ENCODE measurements at places on chromosomes 12 and 14.

DNA sequence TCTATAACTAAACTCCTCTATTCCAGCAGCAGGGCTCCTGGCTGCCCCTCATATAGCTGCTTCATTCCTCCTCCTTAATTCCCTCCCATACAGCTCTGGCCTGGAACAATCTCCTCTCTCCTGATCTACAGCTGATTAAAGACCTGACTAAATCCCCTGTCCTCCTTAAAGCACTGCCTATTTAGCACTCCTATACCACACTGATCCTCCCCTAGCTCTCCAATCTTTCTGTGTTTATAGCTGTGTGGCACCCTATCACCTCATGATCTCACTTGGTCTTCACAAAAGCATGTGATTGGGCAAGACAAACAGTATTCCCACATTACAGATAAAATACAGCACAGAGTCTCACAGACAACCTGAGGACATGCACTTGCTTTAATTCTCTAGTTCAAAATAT, 17.4 kb downstream of the FMNL3 start:
- DNase-seq, result peak; percentile 17

DNA sequence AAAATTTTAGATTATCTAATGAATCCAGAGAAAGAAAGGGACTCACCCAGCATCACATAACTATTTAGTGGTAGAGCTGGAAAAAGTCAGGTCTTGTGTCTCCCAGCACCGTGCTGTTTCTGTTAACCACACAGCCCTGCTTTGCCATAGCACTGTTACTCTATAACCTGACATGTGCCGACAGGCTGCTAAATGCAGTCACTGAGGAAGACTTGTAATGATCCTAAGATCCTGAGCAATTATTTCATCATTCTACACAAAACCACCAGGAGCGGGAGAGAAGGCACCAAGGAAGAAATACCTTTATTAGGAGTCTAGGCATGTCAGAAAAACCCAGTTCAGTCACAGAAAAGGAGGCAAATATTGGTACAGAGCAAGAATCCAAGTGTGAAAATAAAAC, 3.1 kb upstream of the NOXRED1 start:
- DNase-seq, result no peak

- no peak for DNase-seq
Observed at GRCh38 chr12:27502021-27502435, 22.0 kb upstream of the PPFIBP1 start.

DNA sequence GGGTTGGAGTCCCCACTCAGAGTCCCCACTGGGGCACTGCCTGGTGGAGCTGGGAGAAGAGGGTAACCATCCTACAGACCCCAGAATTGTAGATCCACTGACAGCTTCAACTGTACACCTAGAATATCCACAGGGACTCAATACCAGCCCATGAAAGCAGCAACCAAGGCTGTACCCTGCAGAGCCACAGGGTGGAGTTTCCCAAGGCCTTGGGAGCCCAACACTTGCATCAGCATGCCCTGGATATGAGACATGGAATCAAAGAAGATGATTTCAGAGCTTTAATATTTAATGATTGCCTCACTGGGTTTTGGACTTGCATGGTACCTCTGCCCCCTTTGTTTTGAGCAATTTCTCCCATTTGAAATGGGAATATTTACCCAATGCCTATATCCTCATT, 80.4 kb downstream of the RASSF9 start:
- DNase-seq, result no peak

- DNase-seq, result no peak
Observed at GRCh38 chr12:20383612-20384011, 15.3 kb downstream of the PDE3A start.

DNA sequence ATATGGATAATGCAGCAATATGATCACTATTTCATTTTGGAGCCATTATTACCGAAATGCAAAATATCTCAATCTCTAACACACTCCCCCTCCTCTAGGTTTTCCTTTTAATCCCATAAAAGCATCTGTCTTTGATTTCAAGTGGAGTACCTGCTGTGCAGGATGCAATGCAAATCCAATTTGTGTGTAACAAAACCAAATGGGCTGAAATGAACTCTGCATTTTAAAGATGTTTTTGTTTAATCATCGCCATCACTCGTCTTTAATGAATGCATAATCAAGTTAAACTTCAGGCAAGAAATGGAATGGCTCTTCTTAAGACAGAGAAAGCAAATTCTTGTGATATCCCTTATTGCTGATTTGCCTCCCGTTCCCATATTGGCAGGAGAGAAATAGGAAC, 114.3 kb downstream of the SLC15A5 start:
- DNase-seq, result no peak

DNA sequence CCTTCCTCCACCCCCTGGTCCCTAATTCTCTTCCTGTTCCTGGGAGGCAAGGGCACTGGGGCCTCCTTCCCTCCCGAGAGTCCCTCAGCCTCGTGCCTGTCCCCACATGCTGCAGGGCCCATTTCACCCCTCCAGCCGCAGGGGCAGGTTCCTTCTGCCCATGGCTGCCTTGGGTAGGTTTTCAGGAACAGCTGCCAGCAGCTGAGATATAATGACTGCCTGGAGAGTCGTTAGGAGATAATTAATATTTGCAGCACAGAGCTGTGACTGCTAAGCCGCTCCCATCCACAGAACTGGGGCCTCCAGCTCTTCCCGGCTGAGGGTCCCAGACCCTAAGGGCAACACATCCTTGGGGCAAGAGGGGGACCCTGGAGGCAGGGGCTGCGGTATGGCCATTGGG, 211.9 kb upstream of the LHX5 start:
- DNase-seq, result no peak

- DNase-seq, result no peak
Observed at GRCh38 chr12:116592731-116593130, 33.5 kb downstream of the MAP1LC3B2 start.

GRCh38 chr12:81968421-81968820, 209.3 kb upstream of the PPFIA2 start:
- DNase-seq, result no peak

DNA sequence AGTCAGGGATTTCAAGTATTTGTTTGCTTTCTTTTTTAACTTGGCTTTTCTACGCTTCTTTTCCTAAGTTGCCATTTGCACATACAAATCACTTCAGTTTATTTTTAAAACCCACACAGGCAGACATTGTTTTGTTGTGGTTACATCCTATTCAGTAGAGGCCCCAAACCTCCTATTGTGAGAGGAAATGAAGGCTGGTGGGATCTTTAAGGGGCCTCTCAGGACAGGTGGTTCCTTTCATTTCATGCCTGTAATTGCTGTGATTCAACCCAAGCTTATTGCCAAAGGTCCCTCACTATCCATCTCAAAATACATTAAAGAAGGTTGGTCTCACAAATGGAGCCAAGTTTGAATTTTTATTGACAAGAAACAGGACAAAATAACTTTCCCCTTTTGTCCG, 257.1 kb downstream of the ADAMTS20 start:
- DNase-seq, result no peak

DNA sequence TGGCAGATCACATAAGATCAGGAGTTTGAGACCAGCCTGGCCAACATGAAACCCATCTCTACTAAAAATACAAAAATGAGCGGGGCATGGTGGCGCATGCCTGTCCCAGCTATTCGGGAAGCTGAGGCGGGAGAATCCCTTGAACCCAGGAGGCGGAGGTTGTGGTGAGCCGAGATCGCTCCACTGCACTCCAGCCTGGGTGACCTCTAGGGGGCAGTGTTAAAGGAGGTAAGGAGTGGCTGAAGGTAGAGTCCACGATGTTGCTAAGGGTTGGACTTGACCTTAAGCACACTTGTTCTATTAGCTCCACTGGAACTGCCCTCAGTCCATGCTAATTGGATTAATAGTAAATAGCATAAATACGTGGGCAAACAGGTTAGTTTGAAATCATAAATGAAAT, 62.4 kb upstream of the PSMC1 start:
- DNase-seq, result peak; percentile 19
